ENCODE measurements at places on chromosomes 7 and 10.

- no peak for DNase-seq
These were observed 44.5 kb downstream of the MKI67 start for GRCh38 chr10:128081720-128082119.

DNA sequence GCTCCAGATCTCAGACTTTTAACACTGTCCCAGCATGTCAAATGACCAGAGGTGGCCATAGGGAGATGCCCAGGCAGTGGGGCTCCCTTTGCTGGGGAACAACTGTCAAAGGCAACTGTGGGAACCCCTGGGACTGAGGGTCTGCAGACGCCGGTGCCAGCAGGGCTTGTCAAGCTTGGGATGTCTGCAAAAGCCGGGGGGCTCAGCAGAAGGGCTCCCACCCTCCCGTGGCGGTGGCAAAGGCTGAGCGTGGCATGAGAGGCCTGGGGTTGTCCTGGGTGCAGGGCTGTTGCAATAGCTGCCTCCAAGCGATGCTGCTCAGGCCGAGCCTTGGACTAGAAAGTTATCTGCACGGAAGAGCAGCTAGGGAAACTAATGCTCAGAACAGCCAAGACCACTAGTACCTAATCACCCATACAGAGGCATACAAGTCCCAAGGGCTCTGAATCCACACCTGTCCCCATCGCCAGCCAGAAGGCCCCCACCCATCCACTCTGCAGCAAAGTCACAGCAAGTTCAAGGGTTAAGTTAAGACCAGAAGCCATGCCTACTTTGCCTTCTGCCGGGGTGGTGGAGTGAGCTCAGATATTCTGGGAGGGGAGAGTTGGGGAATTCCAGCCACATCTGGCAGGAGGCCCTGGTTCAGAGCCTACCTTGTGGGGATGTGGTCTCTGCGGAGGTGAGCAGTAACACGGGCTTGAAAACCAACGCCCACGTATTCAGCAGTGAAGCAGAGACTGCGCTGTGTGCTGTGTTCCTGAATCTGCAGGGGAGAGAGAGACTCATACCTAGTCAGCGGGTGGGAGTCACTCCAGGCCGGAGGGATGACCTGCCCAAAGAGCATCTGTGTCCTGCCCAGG is 4.6 kb downstream of the SH2B2 start:
- no peak for DNase-seq

DNA sequence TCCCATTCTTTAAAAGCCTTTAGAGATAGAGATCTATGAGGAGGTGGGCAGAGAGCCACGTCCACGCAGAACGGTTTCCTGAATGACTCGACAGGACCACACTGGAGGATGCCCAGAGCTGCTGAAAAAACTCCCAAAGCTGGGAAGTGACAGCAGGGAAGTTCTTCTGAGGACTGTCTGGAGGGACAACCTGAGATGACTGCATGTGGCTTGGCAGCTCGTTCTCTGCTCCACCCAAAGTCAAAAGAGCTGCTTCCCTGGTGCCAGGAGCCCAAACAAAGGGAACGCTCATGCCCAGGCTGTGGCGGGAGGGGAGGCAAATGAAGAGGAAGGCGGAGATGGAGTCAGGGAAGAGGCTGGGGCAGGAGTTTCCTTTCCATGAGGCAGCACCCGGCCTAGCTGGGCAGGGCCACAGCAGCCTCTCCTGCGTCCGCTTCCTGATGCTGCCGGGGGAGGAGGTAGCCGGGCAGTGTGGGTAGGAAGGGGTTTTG is 95.4 kb downstream of the CCDC3 start:
- DNase-seq: no peak

DNA sequence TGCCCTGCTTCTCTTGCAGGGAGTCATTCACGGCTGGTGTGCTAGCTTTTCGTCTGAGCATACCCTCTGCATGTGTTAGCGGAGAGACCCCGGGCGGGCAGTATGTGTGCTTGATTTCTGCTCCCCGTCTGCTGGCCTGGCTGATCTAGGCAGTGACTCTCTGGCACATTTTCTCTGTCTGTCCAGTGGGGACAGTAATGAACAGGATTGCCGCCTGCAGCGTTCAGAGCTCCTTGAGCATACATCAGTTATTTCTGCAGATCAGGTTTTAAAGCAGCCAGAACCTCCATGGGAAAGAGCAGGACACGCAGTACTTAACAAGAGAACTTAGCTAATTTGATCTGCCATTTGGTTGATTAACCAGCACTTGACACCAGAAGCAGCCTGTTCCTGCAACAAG is 242.5 kb downstream of the CELF2 start:
- no peak for DNase-seq

DNA sequence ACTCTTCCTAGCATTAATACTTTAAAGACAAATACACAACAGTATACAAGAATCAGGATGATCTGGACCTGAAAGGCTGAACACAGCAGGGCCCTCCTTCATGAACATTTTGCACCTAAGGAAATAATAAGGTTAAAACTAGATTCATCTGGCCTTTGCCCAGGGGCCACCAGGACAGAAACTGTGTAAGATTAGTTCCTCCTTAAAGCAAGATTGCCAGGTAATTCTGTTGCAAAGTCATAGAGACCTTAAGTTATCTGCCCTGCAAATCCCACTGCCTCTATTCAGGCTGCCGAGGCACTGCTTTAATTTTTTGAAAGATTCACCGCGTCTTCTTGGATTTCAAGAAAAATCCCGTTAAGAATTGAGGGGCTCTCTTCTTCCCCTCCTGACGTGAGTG is 1.6 kb upstream of the KIAA1217 start:
- DNase-seq: no peak

DNA sequence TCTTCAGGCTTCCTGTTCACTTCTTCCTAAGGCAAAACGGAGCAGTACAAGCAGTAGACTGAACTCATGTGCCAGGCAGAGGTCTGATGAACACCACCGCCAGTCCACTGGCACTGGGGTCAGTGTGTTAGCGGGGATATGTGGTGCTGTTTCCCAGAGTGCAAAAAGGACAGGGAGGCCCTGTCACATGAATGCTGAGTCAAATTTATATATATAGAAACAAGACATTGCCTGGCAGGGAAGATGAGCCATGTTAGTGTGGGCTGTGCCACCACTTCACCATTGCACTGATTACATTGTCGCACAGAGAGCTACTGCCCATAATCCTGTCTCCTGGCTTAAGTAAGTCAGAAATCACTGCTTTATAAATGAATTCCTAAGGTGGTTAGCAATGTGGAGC is 122.2 kb upstream of the AMPH start:
- DNase-seq: no peak

DNA sequence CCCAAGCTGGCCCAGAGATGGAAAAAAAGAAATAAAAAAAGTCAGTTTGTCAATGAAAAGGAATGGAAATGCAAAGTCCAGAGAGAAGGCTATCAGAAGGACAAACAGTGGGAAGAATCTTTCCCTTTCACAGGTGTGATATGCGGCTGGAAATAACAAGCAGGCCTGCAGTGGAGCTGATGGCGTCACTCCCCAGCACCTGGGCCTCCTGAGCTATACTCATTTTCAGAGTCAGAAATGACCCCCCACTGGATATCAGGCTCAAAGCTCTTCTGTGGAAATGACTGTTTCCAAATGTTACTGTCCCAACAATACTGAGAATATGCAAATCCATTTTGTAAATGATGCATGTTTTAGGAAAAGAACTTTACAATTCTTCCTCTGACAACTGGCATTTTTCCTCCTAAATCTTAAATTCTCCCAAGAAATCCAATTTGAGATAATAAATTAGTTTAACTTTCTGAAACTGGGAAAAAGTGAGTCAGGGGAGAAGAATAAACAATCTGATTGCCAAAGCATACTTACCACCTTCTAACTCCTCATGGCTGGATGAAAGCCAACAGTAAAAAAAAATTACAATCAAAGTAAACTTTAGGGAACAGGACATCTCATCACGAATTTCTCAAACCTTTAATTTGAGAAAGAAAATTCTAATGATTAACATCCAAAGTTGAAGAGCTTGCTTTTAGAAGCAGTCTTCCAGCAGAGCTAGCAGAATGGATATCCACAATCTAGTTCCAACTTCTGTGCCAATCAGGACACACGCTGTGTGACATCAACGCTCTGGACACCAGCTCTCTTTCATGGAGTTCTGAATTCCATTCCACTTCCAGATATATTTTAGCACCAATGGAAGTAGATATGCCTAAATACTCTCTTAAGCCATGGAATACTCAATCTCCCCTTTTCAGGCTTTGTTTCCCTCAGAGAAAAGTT is 5.3 kb upstream of the CUZD1 start:
- DNase-seq: no peak

- DNase-seq: no peak
These were observed 2.0 kb downstream of the CLDN4 start for GRCh38 chr7:73832806-73833205.

- DNase-seq: no peak
These were observed 25.0 kb downstream of the GPER1 start for GRCh38 chr7:1112625-1113547.

DNA sequence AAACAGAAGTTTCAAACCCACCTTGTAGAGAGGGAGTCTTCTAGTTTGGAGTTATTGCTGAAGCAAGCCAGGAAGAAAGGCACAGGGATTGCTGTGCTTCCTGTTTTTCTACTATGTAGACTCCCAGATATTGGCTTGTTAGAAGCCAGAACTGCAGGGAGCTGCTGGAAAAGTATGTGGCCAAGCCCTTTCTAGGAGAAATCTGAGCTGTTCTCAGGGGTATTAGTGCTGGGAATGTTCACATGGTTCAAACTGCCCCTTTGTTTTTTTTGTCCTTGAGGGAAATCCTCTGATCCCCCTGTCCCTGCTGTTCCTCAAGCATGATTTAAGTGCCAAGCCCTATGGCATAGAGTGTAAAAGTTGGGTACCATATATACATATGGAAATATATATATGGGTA is 184.0 kb downstream of the CCDC7 start:
- DNase-seq: no peak

All from hippocampal formation (tissue), 2 donors.